ENCODE measurements at places on chromosomes 7 and 10.

DNA sequence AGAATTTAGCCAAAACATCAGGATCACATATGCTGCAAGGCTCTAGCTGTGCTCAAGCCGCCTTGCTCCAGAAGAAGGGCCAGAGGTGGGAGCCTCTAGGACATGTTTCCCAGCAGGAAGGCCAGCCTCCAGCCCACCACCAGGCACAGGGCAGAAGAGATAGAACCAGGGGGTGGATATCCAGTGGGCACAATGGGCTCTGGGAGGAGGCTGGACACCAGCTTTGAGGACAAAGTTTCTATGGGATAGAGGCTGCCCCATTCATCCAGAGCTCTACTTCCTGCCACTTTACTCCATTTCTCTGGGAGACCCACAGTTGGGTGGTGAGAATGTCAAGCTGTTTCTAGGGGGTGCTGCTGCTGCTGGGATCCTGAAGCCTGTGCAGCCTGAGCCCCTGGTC, 77.1 kb downstream of the ARHGAP22 start:
- DNase-seq, result no peak

DNA sequence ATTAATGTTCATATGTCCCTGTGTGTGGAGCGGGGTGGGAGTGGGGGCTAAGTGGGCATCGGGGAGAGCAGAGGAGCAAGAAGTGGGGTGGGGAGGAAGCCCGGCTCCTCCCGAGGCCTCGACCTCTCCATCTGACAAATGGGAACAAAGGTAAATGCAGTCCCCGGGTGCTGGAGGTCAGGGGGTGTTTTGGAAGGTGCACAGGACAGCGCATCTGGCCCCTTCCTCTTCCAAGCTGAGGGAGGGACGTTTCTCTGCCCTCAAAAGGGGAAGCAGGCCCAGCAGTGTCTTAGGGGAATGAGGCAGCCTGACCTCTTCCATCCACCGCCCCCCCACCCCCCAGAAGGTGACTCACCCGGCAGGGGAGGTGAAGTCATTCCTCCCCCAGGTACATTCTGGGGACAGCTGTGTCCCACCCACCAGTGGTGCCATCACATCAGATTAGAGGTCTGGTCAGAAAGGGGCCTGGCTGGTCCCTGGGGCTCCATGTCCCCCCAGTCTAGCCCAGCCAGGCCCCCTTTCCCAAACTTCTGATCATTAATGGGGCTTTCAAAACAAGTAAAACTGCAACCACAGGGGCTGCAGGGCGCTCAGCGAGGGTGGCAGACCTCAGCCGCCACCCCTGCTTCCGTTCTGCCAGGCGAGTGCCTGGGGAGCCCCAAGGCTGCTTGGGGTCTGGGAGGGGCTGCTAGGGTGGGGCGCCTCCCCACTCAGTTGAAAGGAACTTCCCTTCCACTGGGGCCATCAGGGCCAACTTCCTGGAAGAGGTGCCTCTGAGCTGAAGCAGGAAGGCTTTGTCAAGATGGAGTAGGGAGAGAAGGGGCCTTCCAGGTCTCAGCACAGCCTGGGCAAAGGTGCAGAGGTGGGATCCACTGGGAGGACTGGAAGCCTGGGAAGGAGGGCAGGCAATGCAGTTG, 10.8 kb downstream of the LFNG start:
- DNase-seq, result no peak

DNA sequence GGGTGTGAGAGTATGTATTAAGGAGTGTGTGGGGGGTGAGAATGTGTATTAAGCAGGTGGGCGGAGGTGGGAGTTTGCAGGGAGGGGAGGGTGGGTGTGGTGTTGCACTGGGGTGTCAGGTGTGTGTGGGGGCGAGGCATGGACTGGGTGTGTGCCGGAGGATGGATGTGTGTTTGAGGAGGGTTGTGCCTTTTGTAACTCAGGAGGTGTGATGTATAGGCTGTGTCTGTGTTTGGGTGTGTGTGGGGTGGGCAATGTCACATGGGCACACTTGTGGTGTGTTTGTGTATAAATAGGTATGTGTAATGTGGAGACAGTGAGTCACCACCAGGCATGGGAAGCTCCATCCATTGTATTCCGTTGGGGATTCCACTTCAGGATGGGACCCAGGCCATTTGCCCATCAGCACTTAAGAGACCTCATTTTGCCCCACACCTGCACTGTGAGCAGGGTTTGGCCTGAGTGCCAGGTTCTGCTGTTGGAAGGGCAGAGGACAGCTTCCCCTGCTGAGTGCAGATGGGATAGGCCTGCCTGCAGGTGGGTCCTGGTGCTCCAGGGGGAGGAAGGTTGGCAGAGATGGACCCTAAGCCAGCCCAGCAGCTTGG, 5.8 kb downstream of the UNC5B start:
- no peak for DNase-seq

GRCh38 chr10:56028298-56029132, 332.5 kb downstream of the ZWINT start:
- no peak for DNase-seq

- DNase-seq, result no peak
Measured at GRCh38 chr10:17836942-17837341, 27.8 kb downstream of the MRC1 start.

GRCh38 chr7:80719261-80719660, 80.8 kb downstream of the CD36 start:
- no peak for DNase-seq

GRCh38 chr7:29809533-29810155, 3.3 kb downstream of the WIPF3 start:
- no peak for DNase-seq

- no peak for DNase-seq
Measured at GRCh38 chr7:43584195-43584586, 1.3 kb downstream of the STK17A start.

- DNase-seq, result no peak
Measured at GRCh38 chr10:124323806-124324205, 94.9 kb downstream of the OAT start.

- no peak for DNase-seq
Measured at GRCh38 chr10:96513305-96513697, 425 bp downstream of the TLL2 start.

- DNase-seq, result no peak
Measured at GRCh38 chr10:3654980-3655379, 130.0 kb downstream of the KLF6 start.

- DNase-seq, result no peak
Measured at GRCh38 chr10:96077156-96077555, 33.8 kb downstream of the CCNJ start.

DNA sequence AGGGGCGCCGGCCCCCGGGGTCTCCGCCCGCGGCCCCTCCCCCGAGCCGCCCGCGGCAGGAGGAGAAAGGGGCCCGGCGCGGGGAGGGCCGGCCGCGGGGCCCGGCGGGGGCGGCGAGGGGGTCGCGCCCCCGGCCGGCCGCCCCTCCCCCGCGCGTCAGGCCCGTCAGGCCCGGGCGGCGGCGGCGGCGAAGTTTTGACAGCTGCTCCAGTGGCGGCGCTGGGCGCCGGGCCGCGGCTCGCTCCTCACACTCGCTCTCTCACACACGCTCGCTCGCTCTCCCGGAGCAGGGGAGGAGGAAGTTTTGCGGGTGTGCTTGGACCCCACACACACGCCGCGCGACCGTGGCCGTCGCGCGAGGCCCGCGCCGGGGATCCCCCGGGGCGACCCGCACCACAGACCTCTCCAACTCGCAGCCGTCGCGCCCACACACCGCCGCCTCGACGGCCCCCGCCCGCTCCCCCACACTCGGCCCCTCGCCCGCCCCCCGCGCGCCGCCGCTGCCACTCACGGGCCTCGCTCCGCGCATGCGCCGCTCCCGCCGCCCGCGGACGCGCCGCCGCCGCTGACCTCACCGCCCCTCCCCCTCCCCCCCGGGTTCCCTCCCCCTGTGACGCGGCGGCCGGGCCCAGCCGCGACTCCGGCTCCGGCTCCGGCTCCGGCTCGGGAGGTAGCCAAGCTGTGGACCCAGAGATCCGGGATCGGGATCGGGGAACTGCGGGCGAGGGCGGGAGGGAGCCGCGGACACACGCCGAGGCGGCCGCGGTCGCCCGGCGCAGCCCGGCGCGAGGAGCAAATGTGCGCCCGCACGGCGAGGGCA, 518 bp upstream of the KMT2C start:
- peak; percentile 67 for DNase-seq

DNA sequence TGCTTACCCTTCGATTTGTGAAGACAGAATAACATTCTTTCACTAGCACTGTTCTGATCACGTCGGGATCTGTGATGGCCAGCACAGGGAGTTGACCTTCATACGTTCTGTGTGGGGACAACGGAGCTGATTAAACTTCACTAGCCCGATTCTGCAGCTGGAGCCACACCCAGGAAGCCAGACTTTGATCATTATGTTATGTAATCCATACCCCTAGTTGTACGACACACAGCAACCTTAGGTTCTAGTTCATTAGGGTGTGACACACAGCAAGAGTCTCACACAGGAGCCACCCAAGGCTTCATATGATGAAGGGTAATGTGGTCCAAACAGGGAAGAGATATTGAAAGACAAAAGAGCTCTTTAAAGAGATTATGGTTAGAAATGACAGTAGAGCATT, 7.2 kb downstream of the CYP3A5 start:
- DNase-seq, result no peak

GRCh38 chr10:20748551-20748950, 148.6 kb downstream of the NEBL start:
- DNase-seq, result no peak

- no peak for DNase-seq
Measured at GRCh38 chr10:76086170-76086760, 654.8 kb downstream of the LRMDA start.

GRCh38 chr10:90162271-90162853, 461.0 kb downstream of the KIF20B start:
- no peak for DNase-seq

DNA sequence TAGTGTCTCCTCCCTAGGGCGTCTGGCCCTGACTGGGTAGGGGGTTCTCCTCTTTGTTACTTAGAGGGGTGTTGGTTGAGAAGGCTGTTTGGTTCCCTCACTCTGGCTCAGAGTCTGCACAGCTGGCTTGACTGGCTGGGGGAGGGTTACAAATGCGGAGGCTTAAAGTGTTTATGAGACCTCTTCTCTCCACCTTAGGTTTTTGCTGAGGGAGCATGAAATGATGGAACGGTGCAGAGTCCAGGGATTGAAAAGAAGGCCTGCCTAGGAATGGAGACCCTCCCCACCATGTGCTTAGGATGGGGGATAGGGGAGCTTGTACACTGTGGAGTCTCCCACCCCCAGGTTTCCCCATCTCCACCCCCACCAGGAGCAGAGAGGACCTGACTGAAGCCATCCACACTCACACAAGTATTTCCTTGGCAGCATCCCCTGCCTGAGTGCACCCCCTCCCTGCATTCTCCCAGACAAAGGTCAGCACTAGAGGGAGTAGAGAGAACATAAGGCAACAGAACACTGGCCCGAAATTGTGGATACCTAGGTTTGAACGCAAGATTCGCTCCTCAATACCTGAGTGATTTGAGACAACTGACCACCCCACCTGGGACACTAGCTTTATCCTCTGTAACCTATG, 1.7 kb upstream of the LDB1 start:
- no peak for DNase-seq

DNA sequence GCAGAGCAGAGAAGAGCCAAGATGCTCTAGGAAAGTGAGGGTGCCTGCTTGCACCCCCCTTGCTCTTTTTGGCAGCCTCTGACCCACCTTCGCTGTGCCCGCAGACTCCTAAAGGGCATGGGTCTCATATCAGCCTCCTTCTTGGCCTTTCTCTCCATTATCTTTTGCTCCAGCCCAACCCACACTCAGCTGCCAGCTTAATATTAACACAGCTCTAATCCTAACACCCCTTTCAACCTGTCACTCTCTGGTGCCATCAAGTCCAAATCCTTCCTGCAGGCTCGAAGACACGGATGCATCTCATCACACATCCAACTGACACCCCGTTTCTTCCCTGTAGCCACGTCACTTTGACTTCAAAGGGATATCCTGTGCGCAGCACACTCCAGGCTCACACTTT, 171.6 kb upstream of the AUTS2 start:
- DNase-seq, result no peak

DNA sequence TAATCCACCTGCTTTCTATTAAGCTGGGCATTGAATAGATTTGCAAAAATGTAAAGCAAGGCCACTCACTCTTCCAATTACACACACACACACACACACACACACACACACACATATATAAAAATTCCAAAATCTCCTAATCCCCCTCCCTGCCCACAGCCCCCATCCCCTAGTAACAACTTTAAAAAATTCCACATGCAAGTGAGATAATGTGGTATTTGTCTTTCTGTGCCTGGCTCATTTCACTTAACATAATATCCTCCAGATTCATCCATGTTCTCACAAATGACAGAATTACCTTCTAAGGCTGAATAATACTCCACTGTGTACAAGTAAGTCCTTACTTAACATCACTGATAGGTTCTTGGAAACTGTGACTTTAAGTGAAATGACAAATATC, 24.2 kb downstream of the SH2D4B start:
- DNase-seq, result no peak

DNA sequence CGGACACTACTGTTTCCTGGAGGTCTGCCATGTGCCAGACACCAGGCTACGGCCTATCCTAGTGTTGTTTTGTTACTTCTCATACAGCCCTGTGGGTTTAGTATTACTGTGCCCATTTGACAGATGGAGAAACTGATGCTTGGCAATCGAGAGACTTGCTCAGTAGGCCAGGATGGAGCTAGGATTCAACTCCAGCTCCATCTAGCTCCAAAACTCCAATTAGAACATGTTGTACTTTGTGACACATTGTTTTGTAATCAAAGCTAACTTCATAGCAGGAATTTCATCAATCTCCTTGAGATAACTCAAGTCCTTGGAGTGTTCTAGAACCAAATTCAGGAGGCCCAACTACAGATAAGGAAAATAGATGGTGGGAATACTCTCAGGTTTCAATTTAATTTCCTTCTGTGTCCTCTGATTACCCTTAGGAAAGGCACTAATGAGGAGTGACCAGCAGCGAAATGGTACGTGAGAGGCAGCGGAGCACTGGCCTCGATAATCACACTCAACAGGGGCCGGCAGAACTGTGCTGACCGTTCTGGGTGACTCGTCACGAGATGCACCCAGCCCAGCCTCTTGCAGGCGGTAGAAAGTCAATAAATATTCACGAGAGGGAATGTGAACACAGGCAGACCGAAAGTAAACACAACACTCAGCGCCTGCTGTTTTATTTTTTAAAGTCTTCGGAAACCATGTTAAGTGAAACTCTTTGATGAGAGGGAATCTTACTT, 269.6 kb upstream of the NEBL start:
- no peak for DNase-seq

GRCh38 chr10:95268438-95268837, 22.4 kb downstream of the PDLIM1 start:
- DNase-seq, result no peak

GRCh38 chr10:123888751-123889150, 2.9 kb downstream of the CPXM2 start:
- no peak for DNase-seq

DNA sequence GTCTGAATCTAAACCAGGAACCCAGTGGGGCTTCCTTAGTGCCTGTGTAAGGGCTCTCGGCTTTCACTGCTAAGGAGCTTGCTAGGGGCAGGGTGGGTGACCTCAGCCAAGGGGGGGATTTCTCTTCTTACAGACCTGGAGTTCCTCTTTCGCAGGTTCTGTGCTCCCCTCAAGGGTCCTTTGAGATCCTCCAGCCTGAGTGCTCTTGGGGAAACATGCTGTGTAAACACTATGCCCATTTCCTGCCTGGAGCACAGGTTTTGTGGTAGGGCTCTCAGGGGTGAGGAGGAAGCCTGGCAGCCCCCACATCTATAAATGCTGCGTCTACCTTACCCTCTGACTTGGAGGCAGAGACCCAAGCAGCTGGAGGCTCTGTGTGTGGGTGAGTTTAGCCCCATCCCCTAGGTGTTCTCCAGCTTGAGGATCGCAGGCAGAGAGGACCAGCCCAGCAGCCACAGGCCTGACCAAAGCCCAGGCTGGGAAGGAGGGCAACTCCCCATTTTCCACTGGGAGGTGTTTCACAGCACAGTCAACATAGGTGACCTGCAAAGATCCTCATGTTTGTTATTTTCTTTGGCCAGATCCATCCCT, at the start of gene SFTPA1:
TSS of gene SFTPA1 (plus strand) at position 339 of the 591 bp plus-strand sequence. CDS start 887 bp downstream, outside the sequence.
- no peak for DNase-seq
